ENCODE measurements at places on chromosomes 3 and 15.

GRCh38 chr15:85623315-85624049, 171.2 kb downstream of the KLHL25 start:
- no peak for DNase-seq

DNA sequence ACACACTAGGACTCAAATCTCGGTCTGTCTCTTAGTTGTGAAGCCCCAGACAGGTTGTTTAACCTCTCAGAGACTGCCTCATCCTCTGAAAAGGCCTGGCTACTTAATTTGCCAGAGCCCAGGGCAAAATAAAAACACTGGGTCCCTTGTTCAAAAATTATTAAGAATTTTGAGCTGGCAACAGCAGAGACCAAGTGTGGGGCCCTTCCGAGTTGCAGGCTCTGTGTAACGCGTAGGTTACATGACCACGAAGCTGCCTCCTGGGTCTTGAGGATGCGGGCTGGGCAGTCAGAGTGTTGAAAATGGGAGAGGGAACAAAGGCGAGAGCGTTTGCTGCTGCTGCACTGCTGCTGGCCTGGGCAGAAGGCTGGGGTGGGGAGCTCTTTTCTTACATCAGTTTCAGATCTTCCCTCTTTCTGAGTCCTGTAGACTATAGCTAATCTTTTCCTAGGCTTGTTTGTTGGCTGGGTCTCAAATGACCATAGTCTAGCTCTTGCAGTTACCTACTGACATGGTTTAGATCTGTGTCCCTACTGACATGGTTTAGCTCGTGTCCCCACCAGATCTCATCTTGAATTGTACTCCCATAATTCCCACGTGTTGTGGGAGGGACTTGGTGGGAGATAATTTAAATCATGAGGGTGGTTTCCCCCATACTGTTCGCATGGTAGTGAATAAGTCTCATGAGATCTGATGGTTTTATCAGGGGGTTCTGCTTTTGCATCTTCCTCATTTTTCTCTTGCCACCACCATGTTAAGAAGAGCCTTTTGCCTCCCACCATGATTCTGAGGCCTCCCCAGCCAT, 49.9 kb downstream of the CLEC3B start:
- no peak for DNase-seq

- no peak for DNase-seq
These were observed 168.5 kb downstream of the NFKBIZ start for GRCh38 chr3:102017784-102018183.

- DNase-seq, result no peak
These were observed 88.2 kb upstream of the LMCD1 start for GRCh38 chr3:8413337-8413926.

GRCh38 chr15:82966671-82967071, 14.2 kb upstream of the HOMER2 start:
- DNase-seq, result no peak

DNA sequence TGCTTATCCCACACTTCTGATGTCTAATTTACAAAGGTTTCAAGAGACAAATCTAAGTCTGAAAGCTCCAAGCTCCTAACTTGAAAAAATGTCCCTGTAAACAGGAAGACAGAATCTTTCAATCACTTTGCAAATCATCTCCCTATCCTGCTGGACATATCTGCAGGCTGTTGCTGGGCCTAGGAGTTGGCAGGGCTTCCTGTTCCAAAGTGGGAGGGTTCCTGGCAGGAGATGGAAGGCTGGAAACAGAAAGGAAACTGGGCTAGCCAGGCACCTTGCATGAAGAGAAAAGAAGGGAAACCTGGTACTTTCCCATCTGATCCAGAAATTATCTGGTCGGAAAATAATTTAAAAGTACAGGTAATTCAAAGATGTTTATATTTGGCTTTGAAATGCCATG, 227.3 kb upstream of the IL12A start:
- no peak for DNase-seq

- no peak for DNase-seq
These were observed 17.4 kb upstream of the NOX5 start for GRCh38 chr15:68997050-68997449.
